ENCODE measurements at places on chromosomes 11 and 22. TPM values are rescaled to one million over a fixed set of nuclear protein-coding genes. Genes with fewer than 3 reads are reported as not detected.

FIBIN gene
- not detected for total RNA-seq

DEFB131B gene
- total RNA-seq = not detected

BBS1 gene
- 27.2 TPM for total RNA-seq

RIBC2 gene
- total RNA-seq = 3.3 TPM

- H3K36me3 ChIP-seq = no peaks in the 10 kb centered on the region
- peaks cover 6% of the 10 kb centered on the region for H3K4me1 ChIP-seq
- no peak overlapping the region for H3K4me3 ChIP-seq
- no peaks in the 10 kb centered on the region for H3K27me3 ChIP-seq
- H3K27ac ChIP-seq = no peak overlapping the region
- no peak for DNase-seq
Measured at GRCh38 chr11:75820645-75821044, 5.6 kb downstream of the UVRAG start.

DNA sequence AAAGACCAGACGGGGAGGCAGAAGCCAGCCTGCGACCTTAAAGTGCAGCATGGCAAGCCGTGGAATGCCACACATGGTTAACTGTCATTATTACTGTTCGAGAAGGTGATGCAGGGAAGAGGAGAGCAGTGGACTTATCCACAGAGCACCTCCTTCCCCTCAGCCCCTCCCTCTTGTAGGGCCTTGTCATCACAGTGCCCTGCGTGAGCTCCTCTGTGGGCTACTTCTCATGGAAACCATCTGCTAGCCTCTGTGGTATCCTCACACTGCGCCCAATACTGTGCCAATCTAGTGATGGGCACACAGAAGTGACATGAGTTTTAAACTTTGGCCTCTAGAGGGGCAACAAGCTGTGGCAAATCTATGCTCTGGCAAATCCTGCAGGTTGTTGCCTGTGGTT, 18.2 kb upstream of the CCDC134 start:
- DNase-seq = no peak
- no peaks in the 10 kb centered on the region for H3K27me3 ChIP-seq
- H3K4me3 ChIP-seq = no peak overlapping the region
- no peaks in the 10 kb centered on the region for H3K4me1 ChIP-seq
- H3K36me3 ChIP-seq = no peaks in the 10 kb centered on the region

BAIAP2L2 gene
- total RNA-seq = 2.3 TPM

MUC2 gene
- not detected for total RNA-seq

GRCh38 chr11:104333977-104334376, 170.0 kb upstream of the PDGFD start:
- H3K36me3 ChIP-seq = no peaks in the 10 kb centered on the region
- H3K4me3 ChIP-seq = no peak overlapping the region
- no peaks in the 10 kb centered on the region for H3K4me1 ChIP-seq
- H3K27ac ChIP-seq = no peak overlapping the region
- no peaks in the 10 kb centered on the region for H3K27me3 ChIP-seq

HEPHL1 gene
- 0.07 TPM for total RNA-seq

DNA sequence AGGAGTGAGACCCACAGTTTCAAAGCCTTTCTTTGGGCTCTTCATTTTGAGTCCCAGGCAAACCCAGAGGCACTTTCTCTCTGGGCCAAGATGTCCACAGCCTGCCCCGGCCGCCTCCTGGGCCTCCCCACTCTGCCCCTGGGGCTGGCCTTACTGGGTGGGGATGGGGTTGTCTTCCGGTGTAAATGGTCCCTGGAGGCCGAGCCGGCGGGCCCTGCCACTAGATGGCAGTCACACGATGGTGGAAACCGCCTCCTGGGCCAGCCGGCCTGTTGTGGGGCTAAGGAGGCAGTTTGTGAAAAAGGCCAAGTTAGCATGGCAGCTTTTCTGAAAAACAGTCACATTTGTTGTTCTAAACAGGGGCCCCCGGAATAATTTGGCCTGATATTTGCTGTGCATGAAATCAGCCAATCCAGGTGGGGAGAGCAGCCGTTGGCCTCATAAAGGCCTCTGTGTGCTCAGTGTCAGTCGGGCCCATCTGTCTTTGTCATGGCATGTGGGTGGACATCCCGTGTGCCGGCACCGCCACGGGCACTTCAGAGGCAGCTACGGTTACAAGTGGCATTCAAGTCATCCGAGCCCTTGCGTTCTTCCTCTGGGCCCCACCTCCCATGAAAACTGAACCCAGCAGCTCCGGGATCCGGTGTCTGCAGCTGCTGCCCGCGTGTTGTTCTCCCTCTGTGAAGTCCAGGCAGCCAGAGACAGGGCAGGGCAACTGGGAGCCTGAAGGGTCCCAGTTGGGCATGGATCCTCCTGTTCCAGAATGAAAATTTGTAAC, 6.5 kb downstream of the MRPL23 start:
- no peaks in the 10 kb centered on the region for H3K27me3 ChIP-seq
- H3K4me3 ChIP-seq = no peak overlapping the region
- no peaks in the 10 kb centered on the region for H3K36me3 ChIP-seq
- no peak for DNase-seq
- no peak overlapping the region for H3K27ac ChIP-seq

GRCh38 chr11:13126430-13126829, 117.3 kb downstream of the RASSF10 start:
- no peak overlapping the region for H3K4me3 ChIP-seq
- no peak for DNase-seq
- H3K27ac ChIP-seq = no peak overlapping the region
- no peaks in the 10 kb centered on the region for H3K27me3 ChIP-seq
- H3K36me3 ChIP-seq = peaks cover 21% of the 10 kb centered on the region

GRCh38 chr22:39253435-39254070, 8.8 kb upstream of the PDGFB start:
- no peak for DNase-seq
- H3K27ac ChIP-seq = no peak overlapping the region
- H3K4me3 ChIP-seq = no peak overlapping the region
- no peaks in the 10 kb centered on the region for H3K36me3 ChIP-seq
- H3K27me3 ChIP-seq = no peaks in the 10 kb centered on the region

ZP1 gene
- not detected for total RNA-seq

PHOX2A gene
- total RNA-seq = 1.4 TPM

DNA sequence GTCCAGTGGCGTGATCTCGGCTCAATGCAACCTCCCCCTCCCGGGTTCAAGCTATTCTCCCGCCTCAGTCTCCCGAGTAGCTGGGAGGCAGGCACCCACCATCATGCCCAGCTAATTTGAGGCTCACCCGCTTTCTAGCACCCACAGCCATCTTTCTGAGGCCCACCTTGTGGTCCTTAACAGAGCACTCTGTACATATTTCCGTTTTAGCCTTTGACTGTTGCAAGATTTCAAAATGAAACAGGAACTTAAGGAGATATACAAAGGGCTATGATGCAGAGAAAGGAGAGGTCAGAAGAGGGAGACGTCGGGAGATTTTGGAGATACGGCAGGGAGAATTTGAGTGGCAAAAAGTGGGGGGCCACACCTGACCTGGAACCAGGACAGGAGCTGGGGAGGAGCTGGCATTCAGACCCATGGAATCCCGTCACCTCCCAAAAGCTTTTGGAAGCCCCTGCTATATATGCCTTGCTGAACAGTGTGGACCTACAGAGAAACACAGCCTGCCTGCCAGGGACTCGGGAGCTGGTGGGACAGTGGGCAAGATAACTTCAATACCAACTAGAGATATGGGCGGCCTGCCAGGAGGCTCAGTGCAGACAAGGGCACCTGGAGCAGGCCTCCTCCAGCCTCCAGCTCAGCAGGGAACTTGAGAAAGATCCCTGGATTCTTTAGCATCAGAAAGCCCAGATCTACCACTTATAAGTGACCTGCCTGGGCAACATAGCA, 8.0 kb upstream of the CLCF1 start:
- no peak overlapping the region for H3K4me3 ChIP-seq
- H3K36me3 ChIP-seq = no peaks in the 10 kb centered on the region
- H3K27me3 ChIP-seq = peaks cover 6% of the 10 kb centered on the region

GRCh38 chr11:121053244-121053643, 29.3 kb downstream of the TBCEL start:
- no peak for DNase-seq
- no peak overlapping the region for H3K27ac ChIP-seq
- H3K27me3 ChIP-seq = no peaks in the 10 kb centered on the region
- no peaks in the 10 kb centered on the region for H3K36me3 ChIP-seq
- no peaks in the 10 kb centered on the region for H3K4me1 ChIP-seq

DTX4 gene
- 13.0 TPM for total RNA-seq

NXPE2 gene
- total RNA-seq = not detected

DNA sequence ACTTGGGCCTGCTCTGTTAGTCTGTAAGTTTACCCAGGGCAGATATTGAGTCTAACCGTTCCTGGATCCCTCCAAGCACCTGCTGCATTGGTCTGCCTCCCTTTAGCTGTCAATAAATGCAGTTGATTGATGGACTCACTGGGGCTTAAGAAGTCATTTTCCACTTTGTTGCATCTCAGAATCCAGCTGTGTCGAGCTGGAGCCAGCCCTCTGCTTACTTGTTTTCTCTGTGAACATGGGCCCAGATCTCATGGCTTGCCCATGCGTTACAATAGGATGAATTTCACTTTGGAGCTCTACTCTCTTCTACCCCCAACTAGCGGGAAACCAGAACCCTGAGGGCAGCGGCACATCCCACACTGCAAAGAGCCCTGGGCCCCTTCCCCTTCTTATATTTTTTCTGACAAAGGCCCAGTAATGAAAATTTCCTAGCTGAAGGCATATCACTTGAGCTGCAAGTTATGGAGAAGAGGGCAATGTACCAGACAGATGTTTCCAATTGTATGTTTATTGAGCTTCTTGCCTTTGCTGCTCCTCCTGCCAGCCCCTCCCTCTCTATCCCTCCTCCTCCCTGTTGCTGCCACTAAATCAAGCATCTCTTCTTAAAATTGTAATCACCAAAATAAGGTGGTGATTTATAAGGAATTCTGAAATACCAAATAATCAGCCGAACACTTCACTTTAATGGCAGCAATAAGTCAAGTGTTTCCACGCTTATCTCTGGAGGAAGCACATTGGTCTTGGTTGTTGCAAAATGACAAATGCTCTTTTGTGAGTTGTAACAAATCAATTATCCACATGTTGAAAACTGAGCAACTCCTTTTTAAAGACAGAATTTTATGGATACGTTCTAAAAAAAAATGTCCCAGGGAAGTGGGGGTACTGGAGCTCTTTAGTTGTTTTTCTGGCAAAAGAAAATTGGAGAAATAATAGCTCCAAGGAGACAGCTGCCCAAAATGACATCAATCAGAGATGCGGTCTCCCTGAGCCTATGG, 212.3 kb upstream of the ZBED5 start:
- H3K27ac ChIP-seq = no peak overlapping the region
- H3K4me3 ChIP-seq = no peak overlapping the region
- H3K36me3 ChIP-seq = no peaks in the 10 kb centered on the region
- no peaks in the 10 kb centered on the region for H3K27me3 ChIP-seq

DNA sequence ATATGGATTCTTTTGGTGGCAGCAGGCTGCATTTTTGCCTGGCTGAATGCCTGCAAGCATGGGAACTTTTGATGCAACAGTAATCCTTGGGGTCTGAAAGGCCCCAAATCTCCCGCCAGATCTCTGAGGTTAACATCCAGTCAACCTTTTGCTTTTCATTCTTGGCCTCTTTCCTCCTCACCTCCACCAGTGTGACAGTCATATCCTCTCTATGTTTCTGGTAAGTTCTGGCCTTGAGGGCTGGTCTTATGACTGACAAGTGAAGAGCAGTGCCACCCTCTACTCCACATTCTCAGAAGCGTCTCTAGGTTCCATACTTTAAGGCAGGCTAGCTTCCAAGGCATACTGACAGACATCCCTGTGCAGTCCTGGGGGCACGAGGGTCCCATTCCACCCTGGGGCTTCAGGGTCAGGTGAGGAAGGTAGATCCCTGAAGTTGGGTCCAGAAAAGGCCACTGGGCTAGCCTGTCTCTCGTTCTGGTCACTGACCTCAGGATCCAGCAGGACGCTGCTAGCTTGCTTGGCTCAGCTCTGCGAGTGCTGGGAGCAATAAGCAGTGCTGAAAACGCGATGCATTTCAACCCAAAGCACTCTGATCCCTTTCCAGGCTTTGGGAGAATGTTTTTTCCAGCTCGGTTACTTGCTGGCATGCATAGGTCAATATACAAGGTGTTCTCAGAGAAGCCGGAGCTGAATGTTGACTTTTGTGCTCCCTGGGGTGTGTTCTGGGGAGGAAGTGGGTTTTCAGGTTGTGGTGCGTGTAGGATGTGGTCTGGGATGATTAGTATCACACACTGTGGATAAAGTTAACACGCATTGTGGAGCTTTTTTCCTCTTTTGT, 75.2 kb downstream of the PTPRJ start:
- H3K27ac ChIP-seq = no peak overlapping the region
- peaks cover 11% of the 10 kb centered on the region for H3K4me1 ChIP-seq
- H3K36me3 ChIP-seq = no peaks in the 10 kb centered on the region
- DNase-seq = no peak
- no peak overlapping the region for H3K4me3 ChIP-seq
- no peaks in the 10 kb centered on the region for H3K27me3 ChIP-seq

- no peaks in the 10 kb centered on the region for H3K27me3 ChIP-seq
- no peaks in the 10 kb centered on the region for H3K4me1 ChIP-seq
- no peak overlapping the region for H3K4me3 ChIP-seq
- DNase-seq = peak; percentile 68
- no peak overlapping the region for H3K27ac ChIP-seq
Measured at GRCh38 chr22:39543095-39543494, 10.5 kb upstream of the RPS19BP1 start.

- no peak for DNase-seq
- no peaks in the 10 kb centered on the region for H3K27me3 ChIP-seq
- H3K4me1 ChIP-seq = no peaks in the 10 kb centered on the region
- no peak overlapping the region for H3K4me3 ChIP-seq
- no peak overlapping the region for H3K27ac ChIP-seq
Measured at GRCh38 chr11:128304666-128305485, 282.5 kb downstream of the ETS1 start.

- peak; percentile 22 for DNase-seq
- H3K4me1 ChIP-seq = no peaks in the 10 kb centered on the region
- H3K4me3 ChIP-seq = no peak overlapping the region
- no peaks in the 10 kb centered on the region for H3K36me3 ChIP-seq
Measured at GRCh38 chr22:49686495-49687219, 141.0 kb downstream of the BRD1 start.

- no peak for DNase-seq
- no peak overlapping the region for H3K27ac ChIP-seq
- no peak overlapping the region for H3K4me3 ChIP-seq
Measured at GRCh38 chr11:78791254-78791653, 216.6 kb upstream of the NARS2 start.

MS4A6E gene
- total RNA-seq = not detected

OR8U1 gene
- total RNA-seq = not detected

GRCh38 chr11:77467233-77467632, 6.7 kb downstream of the PAK1 start:
- no peaks in the 10 kb centered on the region for H3K36me3 ChIP-seq
- no peak overlapping the region for H3K4me3 ChIP-seq
- DNase-seq = no peak
- no peaks in the 10 kb centered on the region for H3K27me3 ChIP-seq

TRIM48 gene
- total RNA-seq = not detected

OR52I1 gene
- not detected for total RNA-seq

GRCh38 chr11:64745189-64745520, 1.2 kb upstream of the RASGRP2 start:
- no peaks in the 10 kb centered on the region for H3K4me1 ChIP-seq
- H3K27me3 ChIP-seq = peaks cover 1% of the 10 kb centered on the region
- H3K36me3 ChIP-seq = peaks cover 3% of the 10 kb centered on the region
- H3K27ac ChIP-seq = no peak overlapping the region
- peak overlapping the region; percentile 93 for H3K4me3 ChIP-seq

- no peaks in the 10 kb centered on the region for H3K4me1 ChIP-seq
- H3K27me3 ChIP-seq = no peaks in the 10 kb centered on the region
- no peak overlapping the region for H3K27ac ChIP-seq
- no peak overlapping the region for H3K4me3 ChIP-seq
- H3K36me3 ChIP-seq = no peaks in the 10 kb centered on the region
Measured at GRCh38 chr11:72491001-72491400, 56.7 kb upstream of the CLPB start.

ZNF280A gene
- total RNA-seq = 0.13 TPM

Measured in H9 (cell line).